ENCODE measurements at places on chromosomes 1 and 21.

DNA sequence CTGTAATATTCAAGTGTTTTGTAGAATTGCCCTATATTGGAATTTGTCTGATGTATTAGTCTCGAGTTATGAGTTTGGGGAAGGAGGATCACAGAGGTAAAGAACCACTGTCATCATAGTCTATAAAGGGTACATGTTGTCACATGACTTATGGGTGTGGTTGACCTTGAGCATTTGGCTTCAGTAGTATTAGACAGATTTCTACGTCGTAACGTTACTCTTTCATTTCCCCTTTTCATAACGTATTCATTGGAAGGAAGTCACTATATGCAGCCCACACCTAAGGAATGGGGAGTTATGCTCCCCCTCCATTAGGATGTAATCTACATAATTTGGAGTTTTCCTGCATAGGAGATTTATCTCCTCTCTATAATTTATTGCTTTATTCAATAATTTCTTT lies 110.1 kb upstream of the VAV3 start:
- DNase-seq, result no peak

GRCh38 chr1:21963477-21964217 lies 13.2 kb upstream of the CELA3B start:
- DNase-seq, result peak; percentile 87

- no peak for DNase-seq
These were observed 5.9 kb upstream of the GRIK3 start for GRCh38 chr1:37040261-37040660.

DNA sequence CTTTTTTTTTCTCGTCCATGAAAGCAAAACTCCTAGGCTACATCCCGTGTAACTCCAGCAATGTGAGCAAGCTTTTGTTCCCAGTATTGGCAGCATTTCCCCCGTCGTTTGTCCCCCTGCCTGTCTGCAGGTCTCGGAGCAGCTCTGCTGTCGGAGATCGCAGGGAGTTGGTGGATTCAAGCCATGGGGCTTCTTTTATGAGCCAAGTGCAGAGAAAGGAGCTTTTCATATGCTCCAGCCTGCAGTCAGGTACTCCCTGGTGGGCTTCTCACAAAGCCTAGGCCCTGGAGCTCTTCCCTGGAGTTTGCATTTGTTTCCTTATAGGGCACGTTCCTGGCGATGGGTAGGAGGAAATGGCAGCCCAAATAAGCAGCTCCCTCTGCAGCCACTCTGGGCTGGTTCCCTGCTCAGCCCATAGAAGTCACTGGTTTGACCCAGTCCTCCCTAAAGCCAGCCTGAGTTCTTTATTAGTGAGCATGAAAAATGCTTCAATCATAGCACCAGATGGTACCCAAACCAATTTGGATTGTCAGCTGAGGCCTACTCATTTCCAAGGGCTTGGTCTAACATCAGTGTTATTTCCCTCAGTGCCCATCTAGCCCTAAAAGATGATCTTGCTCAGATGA lies 78.3 kb downstream of the NUF2 start:
- no peak for DNase-seq

GRCh38 chr21:46119637-46120271 lies 21.8 kb downstream of the COL6A2 start:
- no peak for DNase-seq

DNA sequence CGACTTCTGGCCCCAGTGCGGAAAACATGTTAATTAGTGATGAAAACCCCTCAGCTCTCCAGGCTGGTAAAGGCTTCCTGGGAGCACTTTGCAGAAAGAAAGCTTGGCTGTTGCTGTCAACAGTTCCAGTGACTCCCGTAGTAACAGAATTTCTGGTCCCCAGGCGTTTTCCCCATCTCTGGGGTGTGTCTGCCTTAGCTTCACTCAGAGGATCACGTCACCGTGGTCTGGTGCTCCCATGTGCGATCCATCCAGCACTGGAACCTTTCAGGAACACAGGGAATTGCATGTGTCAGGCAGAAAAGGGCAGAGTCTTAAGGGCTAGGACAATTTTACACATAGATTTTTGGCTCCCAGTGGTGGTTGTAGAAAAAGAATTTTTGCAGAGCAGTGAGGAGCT lies 470.4 kb upstream of the USP24 start:
- DNase-seq, result no peak

DNA sequence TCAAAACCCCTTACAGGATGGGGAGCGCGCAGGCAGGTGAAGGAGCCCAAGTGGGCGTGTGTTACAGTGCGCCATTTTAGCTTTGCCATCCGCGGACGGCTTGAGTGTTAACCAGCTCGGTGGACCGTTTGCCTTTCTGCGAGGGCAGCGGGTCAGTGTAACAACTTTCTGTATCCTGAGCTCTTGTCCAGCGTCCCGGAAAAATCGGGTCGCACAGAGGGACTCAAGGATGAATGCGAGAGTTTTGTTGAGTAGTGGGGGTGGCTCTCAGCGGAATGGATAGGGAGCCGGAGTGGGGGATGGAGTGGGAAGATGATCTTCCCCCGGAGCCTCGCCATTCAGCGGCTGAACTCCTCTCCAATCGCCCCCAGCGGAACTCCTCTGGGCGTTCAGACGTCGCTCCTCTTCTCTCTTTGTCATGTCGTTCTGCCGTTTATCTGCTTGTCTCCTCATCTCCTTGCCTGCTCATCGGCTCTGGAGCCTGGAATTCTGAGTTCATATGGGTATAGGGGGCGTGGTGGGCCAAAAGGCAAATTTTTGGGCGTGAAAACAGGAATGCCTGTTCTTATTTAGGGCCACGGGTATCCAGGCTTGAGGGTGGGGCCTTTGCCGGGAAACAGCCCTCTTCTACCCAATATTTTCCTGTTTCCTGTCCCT lies 295.4 kb downstream of the CTH start:
- no peak for DNase-seq

DNA sequence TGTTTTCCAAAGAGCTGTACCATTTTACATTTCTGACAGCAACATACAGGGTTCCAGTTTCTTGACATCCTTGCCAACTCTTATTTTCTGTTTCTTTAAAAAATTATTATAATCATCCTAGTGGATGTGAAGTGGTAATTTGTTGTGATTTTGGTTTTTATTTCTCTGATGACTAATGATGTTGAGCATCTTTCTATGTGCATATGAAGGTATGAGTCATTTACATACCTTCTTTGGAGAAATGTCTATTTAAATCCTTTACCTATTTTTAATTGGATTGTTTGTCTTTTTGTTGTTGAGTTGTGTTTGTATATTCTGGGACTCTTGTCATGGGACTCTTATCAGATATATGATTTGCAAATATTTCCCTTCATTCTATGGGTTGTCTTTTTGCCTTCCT lies 20.8 kb upstream of the MPC2 start:
- DNase-seq, result no peak

DNA sequence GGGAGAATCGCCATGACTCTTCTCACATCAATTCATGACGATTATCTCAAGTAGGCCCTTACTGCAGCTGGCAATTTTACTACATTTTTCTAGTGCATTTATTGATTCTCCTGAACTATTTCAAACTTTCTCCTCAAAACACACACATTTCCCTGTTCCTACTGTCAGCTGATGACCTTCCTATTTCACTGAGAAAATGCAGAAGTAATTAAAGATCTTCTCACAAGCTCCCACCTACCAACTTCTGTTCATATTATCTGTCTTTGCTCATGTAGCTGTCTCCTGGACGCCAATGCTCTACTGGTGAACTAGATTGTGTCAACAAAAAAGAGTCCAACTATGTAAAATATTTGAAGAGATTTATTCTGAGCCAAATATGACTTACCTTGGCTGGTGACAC lies 36.4 kb upstream of the FASLG start:
- DNase-seq, result no peak

DNA sequence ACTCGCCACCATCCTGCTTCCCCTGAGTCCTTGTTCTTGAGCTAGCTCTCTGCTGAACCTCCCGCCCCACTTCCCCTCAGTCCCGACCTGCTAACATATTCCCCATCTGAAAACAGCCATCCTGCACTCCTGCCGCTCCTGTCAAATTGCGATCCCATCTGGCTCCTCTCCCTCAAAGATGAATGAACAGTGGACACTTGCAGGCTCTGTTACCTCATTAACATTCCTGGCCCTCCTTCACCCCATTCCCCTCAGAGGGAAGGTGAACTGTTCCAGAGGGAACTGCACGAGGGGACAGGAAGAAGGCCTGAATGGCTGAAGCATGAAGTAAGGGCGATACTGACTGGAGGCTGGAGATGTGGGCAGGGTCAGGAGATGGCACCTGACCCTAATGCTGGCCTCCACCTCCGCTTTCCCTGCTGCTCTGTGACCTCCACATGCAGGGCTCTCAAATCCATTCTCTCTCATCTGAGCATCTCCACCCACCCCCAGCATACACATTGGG lies 7.4 kb upstream of the CELSR2 start:
- DNase-seq, result no peak

Data from dermis blood vessel endothelial cell (primary cell).